ENCODE measurements at places on chromosomes 5 and 9. TPM values are rescaled to one million over a fixed set of nuclear protein-coding genes. Genes with fewer than 3 reads are reported as not detected.
A peak's percentile ranks its signal among the peaks of the same experiment; 100 is the strongest.

GRCh38 chr9:34498553-34498952 is 24.2 kb downstream of the ENHO start:
- DNase-seq, result no peak

- peak; percentile 83 for DNase-seq
Observed at GRCh38 chr5:126124706-126125345, 298.4 kb upstream of the GRAMD2B start.

Gene MLANA
- polyA plus RNA-seq, result 0.24 TPM

DNA sequence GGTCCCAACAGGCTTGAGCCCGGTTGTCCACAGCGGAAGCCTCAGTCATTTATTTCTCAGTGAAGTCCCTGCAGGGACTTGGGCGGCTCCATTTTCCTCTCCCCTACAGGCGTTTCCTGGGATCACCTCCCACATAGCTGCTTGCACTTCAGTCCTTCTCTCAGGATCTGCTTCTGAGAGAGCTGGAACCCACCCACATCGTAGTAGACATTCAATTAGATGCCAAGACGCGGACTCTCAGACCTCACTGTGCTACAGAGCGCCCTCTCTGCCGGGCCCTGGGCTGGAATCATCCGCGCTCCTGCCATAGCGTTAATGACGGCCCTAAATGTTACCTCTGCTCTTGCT is 54.0 kb upstream of the ROR2 start:
- DNase-seq, result no peak

Gene ECPAS
- polyA plus RNA-seq, result 32.9 TPM

DNA sequence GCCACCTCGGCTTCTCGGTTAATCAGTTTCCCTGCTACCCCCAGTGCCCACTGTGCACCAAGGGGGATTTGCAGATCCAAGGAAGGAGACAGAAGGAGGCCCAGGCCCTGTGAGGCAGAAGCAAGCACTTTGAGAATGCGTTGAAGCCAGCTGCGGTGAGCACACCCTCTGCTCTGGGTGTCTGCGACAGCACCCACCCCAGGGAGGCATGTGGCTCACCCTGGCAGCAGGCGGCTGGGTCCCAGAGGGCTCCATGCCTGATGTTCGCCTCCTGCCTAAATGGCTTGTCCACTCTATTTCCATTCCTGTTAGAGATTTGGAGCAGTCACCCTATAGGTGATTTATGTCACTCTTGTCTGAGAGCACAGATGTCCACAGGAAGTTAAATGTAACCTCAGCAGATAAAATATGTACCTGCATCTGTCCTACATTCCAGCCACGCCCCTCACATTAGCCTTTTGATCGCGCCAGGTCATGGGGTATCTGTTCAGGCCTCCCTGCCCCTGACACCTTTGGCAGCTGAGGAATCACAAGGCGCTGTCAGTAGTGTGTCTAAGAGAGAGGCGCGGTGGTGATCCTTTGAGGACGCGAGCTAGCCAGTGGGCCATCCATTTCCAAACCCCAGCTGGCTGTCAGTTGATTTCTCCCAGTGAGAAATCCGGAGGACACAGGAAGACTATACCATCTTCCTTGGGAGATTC is 28.1 kb downstream of the PTGES2 start:
- DNase-seq, result peak; percentile 67

GRCh38 chr5:79022771-79023170 is 37.7 kb upstream of the ARSB start:
- no peak for DNase-seq

DNA sequence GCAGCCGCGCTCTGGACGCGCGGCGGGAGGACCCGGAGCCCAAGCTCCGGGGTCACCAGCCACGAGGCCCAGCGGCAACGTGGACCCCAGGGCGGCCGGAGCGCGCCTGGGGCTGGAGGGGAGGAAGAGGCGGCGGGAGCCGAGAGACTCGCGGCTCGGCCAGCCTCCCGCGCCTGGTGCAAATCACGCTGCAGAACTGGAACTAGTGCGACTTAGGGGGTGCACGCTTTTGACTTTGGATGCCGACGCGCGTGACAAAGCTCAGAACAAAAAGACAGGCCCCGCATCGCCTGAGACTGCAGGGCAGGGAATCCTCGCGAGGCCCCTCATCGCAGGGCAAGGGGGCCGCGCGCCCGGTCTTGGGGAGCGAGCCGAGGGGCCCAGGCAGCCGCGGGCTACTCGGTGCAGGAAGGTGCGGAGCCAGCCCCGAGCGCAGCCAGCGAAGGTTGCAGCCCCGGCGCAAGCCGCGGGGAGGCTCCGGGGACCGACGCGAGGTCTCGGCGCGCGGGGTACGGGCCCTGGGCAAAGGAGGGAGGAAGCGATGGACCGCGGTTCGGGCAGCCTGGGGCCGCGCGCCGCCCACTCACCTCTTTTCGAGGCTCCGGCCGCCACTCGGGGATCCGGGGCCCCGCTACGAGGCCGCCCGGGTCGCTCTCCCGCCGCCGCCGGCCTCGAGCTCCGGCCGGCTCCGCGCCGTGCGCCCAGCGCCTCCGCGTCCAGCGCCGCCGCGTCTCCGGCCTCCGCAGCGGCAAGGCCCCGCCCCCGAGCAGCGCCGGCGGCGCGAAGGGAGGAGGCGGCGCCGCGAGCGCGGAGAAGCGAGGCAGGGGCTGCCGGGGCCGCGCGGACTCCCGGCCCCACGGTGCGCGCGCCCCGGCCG is at the start of gene GOLM1:
Gene GOLM1 (minus strand): TSS at position 735 of the 877 bp plus-strand sequence. CDS start 20,238 bp downstream, outside the sequence.
- DNase-seq, result peak; percentile 89

DNA sequence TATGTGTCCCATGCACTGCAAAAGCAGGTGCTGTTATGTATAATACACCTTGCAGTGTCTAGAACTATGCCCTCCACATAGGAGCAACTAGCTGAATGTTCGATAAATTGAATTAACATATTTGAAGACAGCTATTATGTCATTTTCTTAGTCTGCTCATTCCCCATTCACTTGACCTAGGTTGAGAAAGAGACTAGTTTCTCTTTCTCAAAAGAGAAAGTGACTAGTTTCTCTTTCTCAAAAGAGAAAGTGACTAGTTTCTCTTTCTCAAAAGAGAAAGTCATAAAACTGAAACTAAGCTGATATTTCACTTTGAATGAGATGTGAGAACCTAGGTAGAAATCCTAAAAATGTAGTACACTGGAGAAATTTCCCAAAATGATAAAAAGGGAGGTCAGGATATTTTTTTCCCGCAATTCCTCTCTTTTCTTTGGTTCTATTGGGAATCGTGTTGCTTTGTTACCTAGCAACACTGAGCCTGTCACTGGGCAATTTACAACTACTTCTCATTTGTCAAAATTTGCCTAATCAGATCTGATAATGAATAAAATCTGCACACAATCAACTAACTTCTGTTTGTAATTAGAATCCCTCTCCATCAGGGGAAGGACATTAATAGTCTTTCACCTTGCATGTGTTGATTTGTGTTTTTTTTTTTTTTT is 132.0 kb upstream of the GRIA1 start:
- no peak for DNase-seq

DNA sequence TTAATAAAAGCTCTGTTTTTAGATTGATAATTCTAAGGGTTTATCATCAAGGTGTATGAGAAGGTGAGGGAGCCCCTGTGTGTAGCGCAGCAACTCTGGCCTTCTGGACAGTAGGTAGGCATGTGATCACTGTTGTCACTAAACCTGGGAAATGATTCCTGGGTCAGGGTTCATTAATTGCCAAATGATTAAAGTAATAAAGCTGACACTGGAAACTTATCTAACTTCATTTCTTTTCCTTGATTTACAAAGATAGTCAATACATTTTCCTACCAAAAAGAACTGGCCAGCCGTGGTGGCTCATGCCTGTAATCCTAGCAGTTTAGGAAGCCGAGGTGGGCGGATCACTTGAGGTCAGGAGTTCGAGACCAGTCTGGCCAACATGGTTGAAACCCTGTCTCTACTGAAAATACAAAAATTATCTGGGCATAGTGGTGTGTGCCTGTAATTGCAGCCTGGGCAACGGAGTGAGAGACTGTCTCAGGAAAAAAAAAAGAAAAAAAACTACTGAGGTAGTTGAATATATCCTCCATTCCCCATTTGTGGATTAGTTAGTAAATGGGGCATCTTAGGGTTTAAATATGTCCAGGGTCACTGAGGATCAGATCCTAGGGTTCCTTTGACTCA is 2.4 kb downstream of the EHMT1 start:
- DNase-seq, result peak; percentile 64

Gene DOCK2
- 5.4 TPM for polyA plus RNA-seq

- peak; percentile 16 for DNase-seq
Observed at GRCh38 chr5:134982230-134982629, 14.5 kb downstream of the CATSPER3 start.

- DNase-seq, result no peak
Observed at GRCh38 chr5:52638732-52639131, 149.0 kb upstream of the ITGA1 start.

Gene INVS
- polyA plus RNA-seq, result 10.5 TPM

DNA sequence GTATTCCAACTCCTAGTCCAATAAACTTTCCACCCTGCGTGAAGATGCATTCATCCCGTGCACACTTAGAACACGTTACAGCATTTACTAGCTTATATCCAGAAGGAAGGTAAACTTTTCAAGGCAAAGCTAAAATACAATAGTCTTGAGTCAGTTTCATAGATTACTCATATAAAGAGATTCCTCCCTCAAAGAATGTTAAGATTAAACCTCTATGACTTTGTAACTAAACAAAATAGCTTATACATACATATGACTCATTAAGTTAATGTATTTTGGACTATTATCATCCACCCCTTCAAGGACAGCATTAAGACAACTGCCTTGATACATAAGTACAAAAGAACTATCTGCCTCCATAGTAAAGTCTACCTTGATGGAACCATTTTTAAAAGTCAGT is 36.1 kb downstream of the TLE1 start:
- peak; percentile 37 for DNase-seq

DNA sequence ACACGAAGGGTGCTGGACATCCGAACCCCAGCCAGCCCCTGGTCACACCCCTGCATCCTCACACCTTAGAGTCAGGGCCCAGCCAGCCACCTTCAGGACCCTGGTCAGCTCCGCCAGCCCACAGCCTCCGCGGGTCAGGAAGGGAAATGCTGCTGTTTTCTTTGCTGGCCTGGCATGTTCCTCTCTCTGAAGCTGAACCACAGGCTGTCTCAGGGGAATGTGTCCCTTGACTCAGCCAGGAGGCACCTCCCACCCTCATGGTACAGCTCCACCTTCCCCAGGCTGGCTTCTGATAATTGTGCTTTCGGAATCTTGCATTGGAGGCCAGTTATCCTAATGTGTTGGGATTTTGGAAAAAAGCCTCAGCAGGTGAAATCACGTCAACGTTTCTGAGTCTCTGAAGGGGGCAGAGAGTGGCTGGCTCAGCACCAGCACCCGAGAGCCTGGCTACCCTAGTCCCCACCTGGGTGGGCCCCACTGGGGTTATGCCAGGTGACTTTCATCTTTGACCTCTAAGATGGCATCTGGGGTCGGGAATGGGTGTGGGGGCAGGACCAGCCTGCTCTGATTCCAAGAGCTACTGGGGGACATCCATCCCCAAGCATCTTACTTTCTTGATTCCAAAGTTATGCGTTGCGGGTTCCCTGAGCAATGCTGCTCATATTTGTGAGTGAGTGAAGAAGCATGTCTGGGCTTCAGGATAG is 9.8 kb upstream of the OLFM1 start:
- peak; percentile 59 for DNase-seq

- DNase-seq, result no peak
Observed at GRCh38 chr5:53110156-53110555, 599 bp upstream of the MOCS2 start.

DNA sequence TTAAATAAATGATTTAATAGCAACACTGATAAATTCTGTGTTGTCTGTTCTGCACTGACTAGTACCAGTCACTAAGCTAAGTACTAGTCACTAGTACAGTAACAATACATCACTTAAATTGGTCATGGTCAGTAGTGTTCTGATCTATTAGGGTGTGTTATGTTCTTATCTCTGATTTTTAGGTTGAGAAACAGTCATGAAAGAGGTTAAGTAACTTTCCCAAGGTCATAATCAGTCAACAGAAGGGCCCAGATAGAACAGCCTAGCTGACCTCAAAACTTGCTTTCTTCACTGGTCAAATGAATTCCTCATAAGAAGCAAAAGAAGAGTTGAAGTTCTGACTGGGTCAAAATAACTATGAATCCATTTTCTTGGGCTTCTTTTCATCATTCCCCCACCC is 1492.7 kb downstream of the MAT2B start:
- DNase-seq, result no peak

Gene FOXD4
- 0.09 TPM for polyA plus RNA-seq

DNA sequence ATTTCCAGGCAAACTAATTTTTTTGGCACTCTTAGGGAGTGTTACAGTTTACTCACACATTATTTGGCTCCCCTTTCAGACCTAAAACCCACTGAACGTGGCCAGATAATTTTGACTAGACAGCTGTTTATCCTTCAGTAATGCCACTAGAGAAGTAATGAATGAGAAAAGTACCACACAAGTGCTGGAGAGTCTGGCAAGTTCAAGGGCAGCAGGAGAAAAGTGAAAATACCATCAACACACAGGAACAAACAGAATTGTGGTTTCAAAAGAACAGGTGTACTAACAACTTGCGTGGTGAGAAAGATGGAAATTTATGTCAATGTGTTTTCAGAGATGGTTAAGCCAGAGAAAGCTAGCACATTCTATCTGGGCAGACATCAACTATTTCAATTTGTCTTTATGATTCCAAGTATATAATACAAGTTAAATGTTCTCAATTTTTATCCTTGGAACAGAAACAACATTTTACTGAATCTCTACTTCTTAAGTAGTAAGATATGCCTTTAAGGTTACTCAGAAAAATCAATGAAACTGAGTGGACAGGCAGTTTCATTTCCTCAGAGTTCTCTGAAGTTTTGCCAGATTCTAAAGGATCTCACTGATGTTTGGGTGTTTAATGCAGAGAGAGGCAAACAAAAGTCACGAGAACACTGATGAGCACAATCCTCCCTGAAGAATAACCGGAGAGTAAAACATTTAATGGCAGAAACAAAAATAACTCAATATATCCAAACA is 91.0 kb downstream of the ARSB start:
- DNase-seq, result no peak

GRCh38 chr9:93221044-93221443 is 37.1 kb downstream of the WNK2 start:
- DNase-seq, result no peak

- DNase-seq, result no peak
Observed at GRCh38 chr5:64678374-64678773, 11.9 kb upstream of the SHISAL2B start.

- no peak for DNase-seq
Observed at GRCh38 chr9:110101531-110102161, 106.3 kb downstream of the C9orf152 start.

DNA sequence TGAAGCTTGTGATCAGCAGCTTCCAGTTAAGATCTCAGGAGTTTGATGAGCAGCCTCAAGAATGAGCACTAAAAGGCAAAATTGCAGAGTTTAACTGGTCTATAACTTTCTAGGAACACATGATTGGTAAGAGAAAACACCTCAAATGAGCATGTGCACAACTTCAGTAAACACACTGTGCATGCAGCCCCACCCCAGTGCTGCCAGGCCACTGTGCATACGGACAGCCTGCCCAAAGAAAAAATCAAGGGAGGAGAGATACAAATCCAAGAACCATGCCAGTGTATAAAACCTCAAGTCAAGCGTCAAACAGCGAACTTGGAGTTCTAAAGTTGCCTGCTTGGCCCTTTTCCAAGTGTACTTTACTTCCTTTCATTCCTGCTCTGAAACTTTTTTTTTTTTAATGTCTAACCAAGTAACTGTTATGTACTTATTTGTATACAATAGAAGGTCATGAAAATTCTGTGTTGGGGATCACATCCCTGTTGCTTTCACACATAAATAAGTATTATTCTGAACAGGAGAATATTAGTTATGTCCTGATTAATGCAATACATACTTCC is 125.6 kb upstream of the TSLP start:
- no peak for DNase-seq

Gene SPINK4
- not detected for polyA plus RNA-seq

Gene PCDHA8
- polyA plus RNA-seq, result not detected

Data from GM23248 (cell line).